ENCODE measurements at places on chromosomes 3 and 15.
A peak's percentile ranks its signal among the peaks of the same experiment; 100 is the strongest.

DNA sequence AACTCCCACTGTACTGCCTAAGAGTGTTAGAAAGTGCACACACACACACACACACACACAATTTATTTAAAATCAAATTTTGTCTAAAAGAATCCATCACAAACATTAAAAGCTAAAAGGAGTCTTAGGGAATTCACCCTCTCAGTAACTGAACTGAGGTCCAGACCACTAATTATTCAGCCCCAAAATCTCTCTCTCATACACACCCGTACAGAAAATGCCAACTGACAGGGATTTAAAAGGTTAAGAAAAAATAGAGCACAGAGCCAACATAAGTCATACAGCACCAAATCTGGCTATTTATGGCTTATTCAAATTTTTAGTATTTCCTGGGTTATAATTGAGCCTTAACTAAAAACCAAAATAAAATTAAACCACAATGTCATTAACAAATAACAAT is 20.7 kb downstream of the GBE1 start:
- DNase-seq = no peak

GRCh38 chr3:67601919-67602608 is 52.3 kb downstream of the SUCLG2 start:
- DNase-seq = no peak

GRCh38 chr3:62870321-62870720 is 4.9 kb downstream of the CADPS start:
- DNase-seq = no peak

DNA sequence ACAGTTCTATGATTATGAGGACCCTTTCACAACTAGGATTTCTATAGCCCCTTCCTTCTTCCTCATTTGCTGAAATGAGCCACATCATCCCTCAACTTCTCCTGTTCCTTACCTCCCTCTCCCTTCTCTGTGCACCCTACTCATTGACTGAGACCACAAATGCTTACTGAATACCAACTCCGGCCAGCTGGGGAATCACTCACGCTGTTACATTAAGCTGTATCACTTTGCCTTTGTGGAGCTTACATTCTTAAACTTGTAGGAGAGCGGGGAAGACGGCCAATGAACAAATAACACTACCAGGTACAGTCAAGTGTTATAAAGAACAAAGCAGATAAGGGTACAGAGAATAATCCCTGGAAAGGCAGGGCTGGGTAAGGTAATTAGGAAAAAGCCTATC is 5.7 kb downstream of the SUCLG2 start:
- no peak for DNase-seq

DNA sequence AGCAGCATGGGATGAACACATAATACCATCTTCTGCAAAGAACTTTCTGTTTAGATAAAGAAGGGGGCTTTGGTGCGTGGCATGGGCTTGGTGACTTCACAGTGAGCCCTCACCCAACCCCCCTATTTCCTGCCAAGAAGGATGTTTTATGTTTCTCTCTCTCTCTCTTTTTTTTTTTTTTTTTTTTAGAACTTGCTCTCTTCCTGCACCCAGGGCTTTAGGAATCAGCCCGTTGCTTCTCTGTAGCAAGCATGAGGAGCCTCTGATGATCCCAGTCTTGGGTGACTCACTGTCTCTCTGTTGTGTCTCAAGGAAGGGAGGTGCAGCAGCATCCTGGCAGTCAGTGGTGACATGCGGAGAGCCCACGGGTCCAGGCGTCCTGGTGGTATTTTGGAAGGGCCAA is 49.1 kb downstream of the CCK start:
- no peak for DNase-seq

- no peak for DNase-seq
These were observed 479.8 kb downstream of the SHQ1 start for GRCh38 chr3:72368331-72368975.

GRCh38 chr3:100047455-100048141 is 66.7 kb downstream of the FILIP1L start:
- no peak for DNase-seq

DNA sequence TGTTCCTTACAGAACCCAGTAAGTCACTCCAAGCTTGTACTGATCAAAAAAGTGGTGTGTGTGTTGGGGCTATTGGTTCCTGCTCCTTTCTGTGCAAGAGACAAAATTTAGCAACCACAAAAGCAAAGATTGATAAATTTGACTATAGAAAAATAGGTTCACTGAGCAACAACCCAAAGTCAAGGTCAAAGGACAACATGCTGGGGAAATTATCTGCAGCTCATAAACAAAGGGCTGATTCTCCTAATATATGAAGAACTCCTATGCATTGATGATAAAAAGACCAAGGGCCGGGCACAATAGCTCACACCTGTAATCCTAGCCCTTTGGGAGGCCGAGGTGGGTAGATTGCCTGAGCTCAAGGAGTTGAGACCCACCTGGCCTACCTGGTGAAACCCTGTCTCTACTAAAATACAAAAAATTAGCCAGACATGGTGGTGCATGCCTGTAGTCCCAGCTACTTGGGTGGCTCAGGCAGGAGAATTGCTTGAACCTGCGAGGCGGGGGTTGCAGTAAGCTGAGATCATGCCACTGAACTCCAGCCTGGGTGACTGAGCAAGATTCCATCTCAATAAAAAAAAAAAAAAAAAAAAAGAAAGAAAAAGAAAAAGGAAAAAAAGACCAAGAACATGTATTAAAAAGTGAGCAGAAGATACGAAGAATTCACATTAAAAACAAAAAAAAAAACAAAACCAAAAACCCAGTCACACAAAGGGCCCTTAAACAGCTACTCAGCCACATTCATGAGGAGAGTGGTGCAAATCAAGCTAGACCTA is 29.8 kb downstream of the PPCDC start:
- DNase-seq = no peak

DNA sequence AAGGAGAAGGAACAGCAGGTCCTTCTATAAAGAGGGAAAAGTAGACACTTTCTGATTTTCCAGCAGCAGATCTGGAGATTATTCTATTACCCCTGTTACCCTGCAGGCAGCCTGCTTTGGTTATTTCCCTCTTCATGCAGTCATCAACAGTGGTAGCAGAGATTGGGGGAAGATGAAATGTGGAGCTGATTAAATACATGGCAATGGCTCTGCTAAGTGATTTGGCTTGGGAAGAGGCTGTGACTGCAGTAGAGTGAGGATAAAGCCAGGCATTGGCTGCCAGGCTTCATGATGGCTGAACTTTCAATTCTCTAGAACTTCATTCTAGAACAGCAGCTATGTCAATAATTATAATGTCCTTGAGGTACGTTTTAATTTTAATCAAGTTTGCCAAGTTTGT is 29.1 kb downstream of the PTX3 start:
- no peak for DNase-seq

- peak; percentile 44 for DNase-seq
These were observed 214.8 kb upstream of the TPRG1 start for GRCh38 chr3:188956839-188957489.

DNA sequence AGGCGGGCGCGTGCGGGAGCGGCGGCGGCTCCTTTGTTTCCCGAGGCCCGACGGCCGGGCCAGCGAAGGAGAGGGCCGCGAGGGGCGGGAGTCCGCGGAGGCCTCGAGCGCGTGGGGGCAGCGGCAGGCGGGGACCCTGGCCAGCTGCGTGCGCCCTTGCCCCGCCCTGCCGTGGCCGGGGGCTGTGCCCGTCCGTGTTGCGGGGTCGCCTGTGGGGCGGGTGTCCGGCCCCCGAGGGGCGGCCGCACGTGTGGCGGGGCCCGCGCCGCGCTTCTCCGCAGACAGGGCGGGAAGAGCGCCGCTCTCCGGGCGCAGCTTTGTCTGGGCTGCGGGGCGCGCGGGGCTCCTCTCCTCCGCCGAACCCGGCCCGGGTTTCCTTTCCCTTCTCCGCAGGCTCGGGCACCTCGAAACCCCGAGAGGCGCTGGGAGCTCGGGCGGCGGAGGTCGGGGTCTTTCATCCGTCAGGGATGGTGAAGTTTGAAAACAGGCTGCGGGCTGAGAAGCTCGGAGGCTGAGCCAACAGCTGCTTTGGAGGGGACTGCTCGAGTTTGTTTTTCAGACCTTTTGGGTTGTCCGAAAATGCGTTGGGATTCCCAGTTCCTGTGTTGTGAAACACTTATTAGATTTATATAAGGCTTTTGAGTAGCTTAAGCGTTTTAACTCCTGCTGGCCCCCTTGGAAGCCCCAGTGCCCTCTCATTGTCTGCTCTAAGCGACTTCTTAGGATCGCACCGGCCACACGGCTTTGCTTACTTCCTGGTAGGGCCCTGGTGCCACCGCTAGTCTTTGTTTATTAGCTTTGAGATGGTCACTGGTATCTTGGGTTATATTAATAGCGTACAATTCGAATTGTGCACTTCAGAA is 817 bp downstream of the USP3 start:
- no peak for DNase-seq

GRCh38 chr15:97234851-97235610 is 725.5 kb upstream of the ARRDC4 start:
- DNase-seq = peak; percentile 10

DNA sequence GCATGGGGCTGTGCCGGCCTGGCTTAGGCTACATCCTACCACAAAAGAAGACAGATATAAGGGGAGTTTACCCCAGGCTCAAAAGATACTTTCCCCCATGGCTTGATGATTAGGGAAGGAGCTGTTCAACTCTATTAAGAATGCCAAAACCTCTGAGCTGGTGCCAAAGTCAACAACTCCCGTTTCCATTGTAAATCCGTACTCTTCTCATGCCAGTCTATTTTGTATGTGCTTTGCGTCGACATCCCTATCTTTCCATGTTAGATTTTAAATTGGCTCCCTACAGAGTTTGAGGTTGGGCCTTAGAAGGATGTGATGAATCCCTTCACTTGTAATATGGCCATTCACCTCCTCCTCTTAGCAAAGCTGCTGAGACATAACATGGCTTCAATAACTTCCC is 46.9 kb downstream of the RLBP1 start:
- DNase-seq = no peak

GRCh38 chr3:71956069-71956340 is 171.1 kb upstream of the PROK2 start:
- DNase-seq = no peak

- DNase-seq = no peak
These were observed 2.8 kb downstream of the ACTL6A start for GRCh38 chr3:179565496-179565895.

DNA sequence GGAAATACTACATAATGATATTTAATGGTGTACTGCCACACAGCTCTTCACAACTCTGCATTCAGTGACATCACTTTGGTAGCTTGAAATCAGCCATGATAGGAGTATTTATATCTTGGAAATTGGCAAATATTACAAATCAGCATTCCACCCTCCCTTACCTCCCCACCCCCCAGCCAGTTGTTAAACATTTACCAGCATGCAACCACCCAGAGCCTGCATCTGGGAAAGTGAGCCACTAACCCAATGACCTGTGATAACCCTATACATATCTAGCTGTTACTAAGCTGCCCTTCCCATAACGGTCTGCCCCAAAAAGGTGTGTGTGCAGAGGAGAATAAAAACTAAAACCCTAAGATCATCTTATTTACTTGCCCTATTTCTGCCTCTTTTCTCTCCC is 44.6 kb upstream of the SATB1 start:
- DNase-seq = no peak

GRCh38 chr15:99957642-99958013 is 224.4 kb upstream of the LYSMD4 start:
- DNase-seq = no peak

- DNase-seq = no peak
These were observed 2.5 kb upstream of the GATA2 start for GRCh38 chr3:128495435-128495970.

- no peak for DNase-seq
These were observed at the start of gene NUP210 for GRCh38 chr3:13420045-13420830. Gene NUP210 (minus strand): TSS chr3:13420322. CDS start chr3:13420226, 96 bp downstream.

DNA sequence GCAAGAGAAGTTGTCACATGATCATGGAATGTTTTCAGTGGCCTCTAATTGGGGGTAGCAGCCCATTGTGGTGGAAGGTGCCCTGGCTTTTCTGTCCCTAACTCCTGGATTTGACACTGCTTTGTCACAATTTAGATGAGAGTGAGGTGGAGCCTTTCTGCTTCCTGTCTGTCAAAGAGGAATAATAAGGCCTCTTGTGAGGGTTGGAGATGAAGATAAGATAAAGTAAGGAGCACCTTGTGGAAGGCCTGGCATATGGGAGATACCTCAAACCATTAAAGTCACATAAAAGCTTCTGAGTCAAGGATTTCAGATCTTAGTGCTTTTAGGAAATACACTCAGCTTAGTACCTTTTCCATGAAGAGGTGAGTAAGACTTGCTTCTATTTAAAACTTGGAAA is 172.6 kb upstream of the FAM3D start:
- DNase-seq = no peak

DNA sequence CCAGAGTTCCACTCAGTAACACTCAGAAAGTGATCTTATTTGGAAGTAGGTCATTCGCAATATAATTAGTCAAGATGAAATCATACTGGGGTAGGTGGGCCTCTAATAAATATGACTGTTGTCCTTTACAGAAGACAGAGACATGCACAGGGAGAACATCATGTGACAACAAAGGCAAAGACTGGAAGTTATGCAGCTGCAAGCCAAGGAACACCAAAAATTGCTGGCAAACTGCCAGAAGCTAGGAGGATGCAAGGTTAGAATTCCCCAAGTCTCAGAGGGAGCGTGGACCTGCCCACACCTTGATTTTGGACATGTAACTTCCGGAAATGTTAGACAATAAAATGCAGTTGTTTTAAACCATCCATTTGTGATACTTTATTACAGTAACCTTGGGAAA is 471.5 kb upstream of the AGTR1 start:
- no peak for DNase-seq

GRCh38 chr15:45456212-45457106 is 66.1 kb downstream of the SLC30A4 start:
- no peak for DNase-seq

GRCh38 chr3:3799173-3800079 is at the start of gene LRRN1:
Gene LRRN1 (plus strand): TSS chr3:3799431. CDS start chr3:3844642, 45,211 bp downstream.
- DNase-seq = no peak

DNA sequence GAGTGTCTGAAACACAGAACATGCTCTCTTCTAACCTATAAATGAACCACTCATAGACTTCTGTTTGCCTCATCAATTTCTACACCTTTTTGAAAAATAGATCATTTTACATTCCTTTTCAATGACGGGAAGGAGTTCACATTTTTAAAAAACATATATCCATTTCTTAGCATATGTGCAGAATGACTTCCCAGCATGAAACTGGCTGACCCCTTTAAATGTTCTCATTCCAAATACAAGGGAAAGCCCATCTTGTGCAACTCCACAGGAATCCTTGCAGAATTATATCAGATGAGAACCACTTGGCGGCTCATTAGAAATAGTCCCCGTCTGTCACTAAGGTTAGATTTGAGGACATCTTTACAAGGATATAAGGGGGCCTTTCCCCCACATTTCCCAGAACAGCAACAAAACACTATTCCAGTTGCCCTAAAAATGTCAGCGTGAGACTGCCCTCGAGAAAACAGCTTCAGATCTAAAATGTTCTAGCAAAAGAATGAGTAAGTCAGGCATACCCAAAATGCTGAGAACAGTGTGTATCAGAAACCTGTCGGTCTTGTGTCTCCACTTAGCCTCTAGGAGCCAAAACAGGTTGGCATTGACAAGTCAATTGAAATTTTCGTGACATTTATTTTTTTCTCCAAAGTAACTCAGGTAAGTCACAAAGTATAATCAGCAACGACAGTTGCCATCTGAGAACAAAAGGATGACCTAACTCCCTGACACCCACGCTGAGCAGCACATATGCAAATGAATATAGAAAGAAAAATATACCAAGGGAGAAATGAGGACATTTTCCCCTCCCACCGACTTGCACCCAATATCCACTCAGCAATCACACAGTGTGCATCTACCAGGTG is 63.1 kb downstream of the FOXP1 start:
- DNase-seq = no peak
